ENCODE measurements at places on chromosomes 13 and 19.

- no peak for DNase-seq
Measured at GRCh38 chr13:103306163-103306562, 239.9 kb upstream of the SLC10A2 start.

DNA sequence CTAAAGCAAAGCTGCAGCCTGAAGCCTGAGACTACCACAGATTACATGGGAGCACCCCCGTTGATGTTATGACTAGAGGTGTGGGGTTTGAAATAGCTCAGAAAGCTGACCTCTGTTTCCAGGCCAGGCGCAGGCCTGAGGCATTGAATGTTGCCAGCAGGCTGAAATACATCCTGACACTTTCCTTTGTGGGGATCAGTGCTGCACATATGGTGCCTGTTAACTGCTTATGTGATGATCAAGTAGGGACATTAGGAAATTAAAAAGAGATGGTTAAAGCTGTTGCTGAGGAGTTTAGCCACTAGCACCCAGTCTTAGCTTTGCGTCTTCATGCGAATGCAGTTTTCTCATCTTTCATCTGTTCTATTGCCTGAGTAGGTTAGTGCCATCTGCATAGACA is 83.2 kb downstream of the CCNA1 start:
- DNase-seq, result no peak

DNA sequence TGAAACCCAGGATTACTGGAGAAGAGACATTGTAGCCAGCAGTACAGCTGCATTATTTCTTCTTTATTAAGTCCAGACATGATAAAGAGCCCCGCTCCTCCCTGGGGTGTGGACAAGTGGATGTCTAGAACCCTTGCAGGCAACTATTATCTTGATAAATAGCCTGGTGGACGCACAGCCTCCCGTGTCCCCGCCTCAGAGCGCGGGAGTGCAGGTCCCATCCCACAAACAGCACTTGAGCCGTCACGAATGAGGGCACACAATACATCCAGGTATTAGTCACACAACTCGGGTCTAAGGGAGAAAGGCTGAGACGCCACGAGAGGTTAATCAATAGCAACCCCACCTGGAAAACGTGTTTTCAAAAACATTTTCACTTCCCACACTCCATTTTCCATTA is 213.2 kb upstream of the SOX1 start:
- no peak for DNase-seq

GRCh38 chr13:26961890-26962615 is 201.5 kb upstream of the GPR12 start:
- peak; percentile 16 for DNase-seq
